ENCODE measurements at places on chromosomes 1 and 21.

GRCh38 chr1:99814373-99814900 is 35.7 kb upstream of the AGL start:
- no peak for DNase-seq

- DNase-seq = no peak
Measured at GRCh38 chr21:26845759-26846035, 488 bp upstream of the ADAMTS1 start.

DNA sequence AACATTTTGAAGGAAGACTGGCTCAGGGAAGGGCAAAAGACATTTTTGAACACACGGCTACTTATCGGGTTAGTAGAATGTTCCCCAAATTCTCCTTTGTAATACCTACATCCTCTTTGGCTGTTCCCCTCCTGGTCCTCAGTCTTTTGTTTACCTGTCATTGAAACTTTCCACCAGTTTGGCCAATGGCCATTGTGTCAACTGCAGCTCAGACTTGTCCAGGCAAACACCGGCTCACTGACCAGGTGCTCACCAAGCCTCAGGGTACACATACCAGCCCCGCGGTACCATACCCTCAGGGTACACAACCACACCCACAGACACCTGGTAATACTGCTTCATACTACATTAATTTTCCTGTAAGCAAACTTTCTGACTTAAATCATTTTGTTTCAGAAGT is 84.8 kb upstream of the ZNF648 start:
- no peak for DNase-seq

DNA sequence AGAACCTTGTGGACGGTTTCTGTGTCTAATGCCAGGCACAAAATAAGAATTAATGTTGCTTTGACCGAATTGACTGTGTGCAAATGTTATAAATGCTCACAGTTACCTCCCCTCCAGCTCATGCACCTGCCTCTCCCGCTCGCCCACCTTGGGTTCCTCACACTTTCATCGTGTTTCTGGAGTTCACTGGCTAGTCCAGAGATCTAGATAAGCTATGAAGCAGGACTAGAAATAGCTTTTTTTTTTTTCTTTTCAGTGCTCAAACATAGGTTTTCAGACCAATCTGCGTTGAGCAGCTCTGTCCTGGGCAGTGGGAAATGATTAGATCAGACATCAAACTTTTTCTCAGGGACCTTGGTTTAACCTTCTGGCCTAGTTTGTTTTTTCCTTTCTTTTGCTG is 11.1 kb downstream of the TENT5C start:
- no peak for DNase-seq

GRCh38 chr1:97996880-97997279 is 76.0 kb upstream of the DPYD start:
- no peak for DNase-seq

GRCh38 chr1:65343286-65343685 is 33.9 kb downstream of the DNAJC6 start:
- no peak for DNase-seq

GRCh38 chr1:29679828-29680558 is 443.7 kb downstream of the PTPRU start:
- DNase-seq = no peak

GRCh38 chr1:3871451-3871805 is 14.2 kb downstream of the DFFB start:
- DNase-seq = no peak

GRCh38 chr1:228065543-228066347 is 16.8 kb upstream of the ARF1 start:
- no peak for DNase-seq

DNA sequence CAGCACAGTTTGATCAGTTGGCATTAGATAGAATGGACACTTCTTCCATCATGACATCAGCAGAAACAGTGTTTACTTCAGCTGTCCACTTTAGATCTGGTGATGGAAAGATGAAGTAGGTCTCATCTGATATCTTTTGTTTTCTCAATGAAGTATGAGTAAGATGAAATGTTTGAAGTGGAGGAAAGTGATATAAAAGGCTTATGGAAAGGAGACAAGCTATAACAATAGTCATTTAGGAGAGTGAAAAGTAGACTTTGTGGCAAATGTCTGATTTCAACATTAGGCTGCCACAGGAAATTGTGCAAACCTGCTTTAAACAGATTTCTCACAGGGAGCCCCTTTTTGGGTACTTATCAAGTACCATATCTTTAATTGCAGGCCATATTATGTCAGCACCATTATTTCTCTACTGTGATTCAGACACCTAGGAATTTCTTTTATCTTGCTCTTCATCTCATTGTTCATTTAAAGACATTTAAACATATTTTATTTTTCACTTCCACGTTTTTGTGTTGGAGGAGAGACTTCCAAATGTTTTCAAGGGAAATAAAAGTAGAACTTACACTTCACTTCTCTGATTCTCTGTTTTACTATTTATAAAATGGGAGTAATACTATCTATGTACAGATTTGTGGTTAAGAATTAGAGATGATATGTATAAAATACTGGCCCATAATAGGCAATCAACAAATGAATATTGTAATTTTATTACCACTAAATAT is 18.1 kb downstream of the PDC start:
- no peak for DNase-seq

DNA sequence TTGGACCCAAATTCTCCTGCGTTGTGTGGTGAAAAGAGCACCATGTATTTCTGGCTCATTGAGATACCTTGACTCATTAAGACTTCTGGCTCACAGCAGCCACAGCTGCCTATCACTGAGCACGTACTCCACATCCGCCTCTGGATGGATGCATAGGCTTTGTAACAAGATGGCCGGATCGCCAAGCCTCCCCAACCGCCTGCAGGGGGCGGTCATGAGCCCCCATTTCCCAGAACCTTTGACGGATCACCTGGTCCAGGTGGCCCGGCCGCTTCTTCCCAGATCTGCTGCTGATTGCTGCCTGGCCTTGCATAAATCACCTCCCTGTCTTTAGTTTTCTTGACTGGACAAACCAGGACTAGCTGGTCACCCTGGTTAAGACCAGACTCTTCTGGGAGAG is 156.5 kb upstream of the KLHDC7A start:
- DNase-seq = no peak

- DNase-seq = peak; percentile 10
Measured at GRCh38 chr1:59477286-59477685, 180.4 kb downstream of the FGGY start.

DNA sequence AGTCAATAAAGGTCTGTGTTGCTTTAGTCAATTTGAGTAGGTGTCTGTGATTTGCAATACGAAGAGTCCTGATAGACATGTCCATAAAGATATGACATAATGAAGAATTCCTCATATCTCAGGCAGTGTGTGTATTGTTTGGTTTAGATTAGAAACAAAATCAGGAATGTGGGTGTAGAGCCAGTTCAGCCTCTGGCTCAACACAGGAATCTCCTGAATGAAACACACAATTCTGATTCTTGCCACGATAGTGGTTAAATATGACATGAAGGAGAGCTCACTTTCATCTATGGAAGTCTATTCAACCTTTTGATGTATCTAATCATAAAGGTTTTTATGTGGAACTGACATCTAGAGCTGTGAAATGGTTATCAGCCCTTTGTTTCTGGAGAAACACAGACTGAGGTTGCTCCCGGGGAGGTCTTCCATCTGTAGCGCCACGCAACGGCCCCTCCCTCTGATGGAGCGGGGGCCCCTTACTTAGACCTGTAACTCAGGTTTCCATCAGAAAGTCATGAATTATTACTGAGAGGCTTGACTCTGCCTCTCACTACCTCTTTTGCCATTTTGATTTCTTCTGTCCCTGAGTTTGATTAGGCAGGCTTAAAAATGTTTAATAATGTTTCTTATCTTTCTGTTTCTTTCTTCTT is 19.5 kb downstream of the TSPAN2 start:
- DNase-seq = no peak

DNA sequence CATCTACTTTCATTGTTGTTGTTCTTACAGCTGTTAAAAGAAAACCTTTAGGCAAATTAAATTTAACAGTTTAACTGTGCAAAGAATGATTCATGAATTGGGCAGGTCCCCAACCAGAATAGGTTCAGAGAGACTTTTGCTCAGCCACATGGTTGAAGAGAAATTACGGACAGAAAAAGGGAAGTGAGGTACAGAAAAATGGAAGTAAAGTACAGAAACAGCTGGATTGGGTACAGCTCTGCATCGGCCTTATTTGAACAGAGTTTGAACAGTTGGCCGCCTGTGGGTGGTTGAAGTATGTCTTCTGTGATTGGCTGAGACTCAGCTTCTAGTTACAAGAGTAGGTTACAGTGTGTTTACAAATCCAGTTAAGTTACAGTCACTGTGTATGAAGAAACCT is 210.1 kb downstream of the FGGY start:
- no peak for DNase-seq

GRCh38 chr1:114040273-114041015 is 61.2 kb downstream of the OLFML3 start:
- no peak for DNase-seq

DNA sequence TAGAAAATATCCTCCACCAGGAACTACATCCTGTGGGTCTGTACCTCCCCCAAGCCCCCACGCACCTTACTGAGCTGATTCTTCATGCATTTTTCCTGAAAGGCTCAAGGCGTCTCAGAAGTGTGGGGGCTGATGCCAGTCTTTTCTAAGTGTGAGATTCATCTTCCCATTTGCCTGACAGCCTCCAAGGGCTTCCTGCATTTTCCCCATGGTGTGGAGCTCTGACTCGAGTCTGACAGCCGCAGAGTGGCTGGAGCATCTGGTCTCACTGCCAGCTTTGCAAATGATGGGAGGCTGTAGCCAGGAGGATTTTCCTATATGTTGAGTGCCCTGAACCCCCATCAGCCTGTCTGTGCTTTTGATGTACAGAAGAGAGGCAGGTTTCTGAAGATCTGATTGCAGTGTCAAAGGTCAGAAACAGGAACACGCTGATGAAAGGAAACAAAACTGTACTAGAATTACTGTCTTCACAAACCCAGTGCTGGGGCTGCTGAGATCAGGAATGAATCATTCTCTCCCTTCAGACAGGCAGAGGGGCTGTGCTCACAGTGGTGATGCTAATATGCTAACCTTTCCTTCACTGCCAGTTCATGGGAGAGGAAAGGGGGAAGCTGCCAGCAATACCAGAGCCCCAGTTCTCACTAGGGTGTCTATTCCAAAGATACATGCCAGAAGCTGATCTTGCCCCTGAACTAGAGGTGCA is 201.5 kb upstream of the C1orf174 start:
- DNase-seq = no peak

GRCh38 chr1:208737922-208738321 is 493.7 kb upstream of the PLXNA2 start:
- no peak for DNase-seq

GRCh38 chr1:8745749-8746390 is 71.6 kb downstream of the RERE start:
- no peak for DNase-seq

DNA sequence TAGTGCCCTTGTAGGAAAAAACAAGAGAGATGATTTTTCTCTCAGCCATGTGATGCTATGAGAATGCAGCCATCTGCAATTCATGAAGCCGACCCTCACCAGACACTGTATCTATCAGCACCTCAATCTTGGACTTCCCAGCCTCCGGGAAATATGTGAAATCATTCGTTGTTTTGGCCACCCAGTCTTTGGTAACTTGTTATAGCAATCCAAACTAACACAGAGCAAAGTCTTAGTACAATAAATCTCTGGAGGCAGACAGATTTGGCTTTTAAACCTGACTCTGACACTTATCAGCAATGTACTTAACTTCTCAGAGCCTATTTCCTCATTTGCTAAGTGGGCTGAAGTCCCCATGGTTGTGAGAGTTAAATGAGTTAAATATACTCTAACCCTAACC is 5.1 kb upstream of the MED18 start:
- no peak for DNase-seq

DNA sequence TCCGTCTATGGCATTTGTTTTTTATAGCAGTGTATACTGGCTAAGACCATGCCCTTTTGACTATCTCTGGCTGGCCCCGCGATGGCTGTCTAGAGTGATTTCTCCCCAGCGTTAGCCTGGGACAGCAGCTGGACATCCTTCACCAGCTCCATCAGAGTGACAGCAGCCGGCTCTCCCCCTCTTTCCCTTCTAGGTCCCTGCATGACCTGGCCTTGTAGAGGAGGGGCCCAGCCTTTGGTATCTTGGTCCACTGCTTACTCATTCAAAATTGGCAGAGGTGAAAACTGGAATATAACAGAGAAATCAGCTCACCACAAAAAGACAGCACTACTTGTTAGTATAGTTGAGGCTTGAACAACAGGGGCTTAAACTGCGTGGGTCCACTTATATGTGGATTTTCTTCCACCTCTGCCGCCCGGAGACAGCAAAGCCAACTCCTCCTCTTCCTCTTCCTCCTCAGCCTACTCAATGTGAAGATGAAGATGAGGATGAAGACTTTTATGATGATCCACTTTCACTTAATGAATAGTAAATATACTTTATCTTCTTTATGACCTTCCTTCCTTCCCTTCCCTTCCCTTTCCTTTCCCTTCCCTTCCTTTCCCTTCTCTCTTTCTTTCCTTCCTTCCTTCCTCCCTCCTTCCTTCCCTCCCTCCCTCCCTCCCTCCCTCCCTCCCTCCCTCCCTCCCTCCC is 29.4 kb upstream of the B3GALNT2 start:
- no peak for DNase-seq

DNA sequence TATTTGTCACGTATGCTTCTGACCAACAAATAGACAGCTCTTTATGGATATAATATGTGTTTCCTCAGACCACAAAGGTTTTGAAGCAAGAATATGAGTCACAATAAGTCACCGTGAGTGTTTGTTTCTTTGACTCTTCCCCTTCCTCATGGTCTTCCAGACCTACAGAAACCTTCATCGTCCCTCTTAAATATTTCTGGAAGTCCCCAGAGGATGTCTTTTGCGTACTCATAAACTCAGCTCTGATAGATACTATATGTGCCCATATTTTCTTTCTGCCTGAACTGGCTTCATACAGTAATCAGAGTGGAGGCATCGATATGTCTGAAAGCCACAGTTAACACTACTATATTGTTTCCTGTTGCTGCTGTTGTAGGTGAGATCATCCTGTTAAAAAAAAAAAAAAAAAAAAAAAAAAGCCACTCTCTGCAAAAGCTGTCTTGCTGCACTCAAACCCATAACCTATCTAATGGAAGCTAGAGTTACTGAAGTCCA is 38.4 kb downstream of the ADAMTS1 start:
- DNase-seq = no peak

GRCh38 chr1:12478612-12478985 is 139.4 kb downstream of the DHRS3 start:
- no peak for DNase-seq

DNA sequence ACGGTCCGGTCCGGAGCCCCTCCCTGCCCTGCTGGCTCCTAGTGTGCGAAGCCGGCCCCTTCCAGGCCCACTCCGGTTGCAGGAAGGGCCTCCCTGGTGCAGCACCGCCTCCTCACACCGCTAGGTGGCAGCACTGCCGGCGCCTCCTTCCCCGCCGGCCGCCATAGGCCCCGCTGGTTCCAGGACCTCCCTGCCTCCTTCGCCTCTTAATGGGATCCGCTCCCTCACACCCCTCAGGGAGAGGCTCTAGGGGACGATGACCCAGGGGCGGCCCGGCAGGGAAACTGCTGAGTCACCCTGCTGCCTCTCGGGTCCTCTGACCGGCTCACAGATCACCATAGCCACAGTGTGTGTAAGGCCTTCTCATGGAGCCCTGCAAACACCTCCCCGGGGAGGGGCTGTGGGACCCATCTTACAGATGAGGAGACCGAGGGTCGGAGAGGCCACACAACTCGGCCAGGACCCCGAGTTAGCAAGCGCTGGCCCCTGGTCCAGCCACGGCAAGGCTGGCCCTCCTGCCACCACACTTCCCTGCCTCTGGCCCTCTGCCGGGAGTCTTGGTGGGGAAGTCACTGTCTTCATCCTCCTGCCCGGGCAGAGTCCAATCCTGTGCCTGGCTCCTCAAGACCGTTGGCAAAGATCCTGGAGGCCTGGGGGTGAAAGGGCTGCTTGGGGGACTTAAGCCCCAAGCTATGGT is 1.6 kb upstream of the AJAP1 start:
- DNase-seq = peak; percentile 25

All from stimulated activated CD8-positive, alpha-beta memory T cell treated with anti-CD3 and anti-CD28 coated beads, Interleukin-7, amount 100 ng/mL, for 24 hours (primary cell).